Stimulated activated CD4-positive, alpha-beta T cell treated with anti-CD3 and anti-CD28 coated beads, Interleukin-2, amount 100 ng/mL, for 4 hours (primary cell): ENCODE measurements at places on chromosomes 13 and 19.

GRCh38 chr19:56405062-56405461 is 930 bp downstream of the ZNF583 start:
- DNase-seq = no peak

- peak; percentile 74 for DNase-seq
These were observed at the start of gene ZNF606 for GRCh38 chr19:58002384-58003173. ZNF606 (minus strand) TSS chr19:58002820; CDS start chr19:58001319, 1,501 bp downstream.

DNA sequence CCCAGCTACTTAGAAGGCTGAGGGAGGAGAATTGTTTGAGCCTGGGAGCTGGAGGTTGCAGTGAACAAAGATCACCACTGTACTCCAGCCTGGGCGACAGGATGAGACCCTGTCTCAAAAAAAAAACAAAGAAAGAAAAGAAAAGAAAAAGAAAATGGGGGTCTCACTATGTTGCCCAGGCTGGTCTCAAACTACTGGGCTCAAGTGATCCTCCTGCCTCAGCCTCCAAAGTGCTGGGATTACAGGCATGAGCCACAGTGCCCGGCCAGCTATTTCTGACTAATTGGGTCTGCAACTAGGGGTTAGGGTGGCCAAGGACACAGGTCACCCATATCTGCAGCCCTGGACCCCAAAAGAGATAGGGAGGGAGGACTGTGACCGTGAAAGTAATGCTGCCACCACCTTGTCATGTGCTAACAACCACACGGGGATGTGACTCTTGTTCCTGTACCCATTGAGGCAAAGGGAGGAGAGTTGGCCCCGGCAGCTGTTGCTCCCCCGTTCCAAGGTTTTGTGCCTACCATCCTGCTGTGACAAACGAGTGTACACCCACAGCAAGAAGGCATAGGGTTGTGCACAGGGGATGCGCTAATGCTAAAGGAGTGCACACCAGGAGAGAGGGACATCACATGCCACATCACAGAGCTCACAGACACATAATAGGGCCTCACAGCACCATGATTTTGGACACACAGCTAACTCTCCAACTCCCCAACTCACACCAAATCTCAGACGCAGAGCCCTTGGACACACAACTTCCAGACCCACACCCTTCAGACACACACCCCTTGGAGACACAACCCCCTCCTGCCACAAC is 619 bp downstream of the MEF2B start:
- DNase-seq = no peak

- DNase-seq = no peak
These were observed 722.0 kb downstream of the DIAPH3 start for GRCh38 chr13:59441596-59442280.

DNA sequence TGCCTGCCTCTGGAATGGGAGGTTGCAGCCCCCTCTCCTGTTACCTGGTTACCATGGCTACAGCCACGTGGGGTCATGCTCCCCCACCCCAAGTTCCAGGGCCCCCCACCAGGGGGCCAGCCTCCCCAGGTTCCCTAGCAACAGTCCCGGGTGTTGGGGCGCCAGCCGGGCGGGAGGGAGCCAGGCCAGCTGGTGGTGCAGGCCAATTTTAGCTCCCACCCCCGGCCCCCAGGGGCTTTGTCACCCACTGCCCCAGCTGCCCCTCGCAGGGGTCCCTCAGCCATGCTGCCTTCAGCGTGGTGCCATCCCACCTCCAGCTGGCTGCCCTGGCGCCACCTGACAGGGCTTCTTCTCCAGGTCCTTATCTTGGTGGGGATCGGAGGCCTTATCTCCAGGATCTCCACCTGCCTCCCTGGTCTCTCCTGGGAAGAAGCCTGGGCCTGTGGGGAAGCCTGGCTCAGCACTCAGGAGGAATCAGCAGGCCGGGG is 3.0 kb downstream of the MARK4 start:
- DNase-seq = no peak

- DNase-seq = peak; percentile 72
These were observed at the start of gene ARHGAP35 for GRCh38 chr19:46860846-46861690. ARHGAP35 (plus strand) TSS chr19:46860997; CDS start chr19:46918676, 57,679 bp downstream.

GRCh38 chr19:4094761-4095487 is 28.2 kb upstream of the ZBTB7A start:
- DNase-seq = no peak

GRCh38 chr19:7145494-7145893 is 76.0 kb downstream of the ZNF557 start:
- DNase-seq = no peak

- DNase-seq = no peak
These were observed 50.0 kb upstream of the CALM3 start for GRCh38 chr19:46551164-46551563.
